ENCODE measurements at places on chromosomes 2 and 18. TPM values are rescaled to one million over a fixed set of nuclear protein-coding genes. Genes with fewer than 3 reads are reported as not detected.

DLX1 gene
- not detected for total RNA-seq

DIPK1C gene
- not detected for total RNA-seq

RESP18 gene
- total RNA-seq: not detected

GYPC gene
- 157 TPM for total RNA-seq

XIRP2 gene
- not detected for total RNA-seq

MATN3 gene
- total RNA-seq: not detected

- H3K4me3 ChIP-seq: no peak overlapping the region
- no peak overlapping the region for H3K27ac ChIP-seq
- no peaks in the 10 kb centered on the region for H3K27me3 ChIP-seq
- H3K4me1 ChIP-seq: peaks cover 4% of the 10 kb centered on the region
- no peaks in the 10 kb centered on the region for H3K36me3 ChIP-seq
Measured at GRCh38 chr2:234251326-234252271, 201.1 kb downstream of the SPP2 start.

DNA sequence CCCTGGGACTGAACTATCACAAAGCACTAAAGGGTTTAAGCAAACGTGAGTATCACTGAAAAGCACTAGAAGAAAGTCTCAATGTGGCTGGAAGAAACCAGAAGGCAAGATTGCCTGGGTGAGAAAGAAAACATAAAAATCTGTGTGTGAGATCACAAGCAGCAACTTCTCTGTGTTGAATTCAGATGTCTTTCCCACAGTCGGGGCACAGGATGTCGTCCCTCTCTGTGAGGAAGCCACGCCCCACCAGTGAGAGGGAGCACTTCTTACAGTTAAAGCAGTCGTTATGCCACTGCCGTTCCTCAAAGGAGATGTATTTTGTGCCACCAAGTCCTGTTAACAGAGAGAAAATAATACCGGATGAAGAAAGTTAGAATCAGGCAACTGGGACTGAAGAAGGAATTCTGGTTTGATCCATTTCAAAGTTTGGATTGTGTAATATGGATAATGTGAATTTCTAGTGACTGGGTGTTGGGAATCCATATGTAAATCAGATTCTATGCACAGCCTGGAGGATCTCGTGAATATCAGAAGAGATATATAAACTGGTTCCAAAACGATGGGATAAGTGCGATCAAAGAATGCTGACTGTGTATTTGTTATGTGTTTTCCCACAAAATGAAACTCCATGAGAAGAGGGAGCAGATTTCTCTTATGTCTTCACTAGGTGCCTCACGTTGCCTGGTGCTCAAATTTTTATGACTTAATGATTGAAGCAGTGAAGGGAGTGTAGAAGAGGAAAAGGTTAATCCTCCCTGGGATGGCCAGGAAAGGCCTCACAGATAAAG is 24.0 kb downstream of the C2orf49 start:
- peak overlapping the region; percentile 19 for H3K27ac ChIP-seq
- no peaks in the 10 kb centered on the region for H3K27me3 ChIP-seq
- DNase-seq: peak; percentile 35
- peaks cover 23% of the 10 kb centered on the region for H3K36me3 ChIP-seq
- H3K4me1 ChIP-seq: peaks cover 8% of the 10 kb centered on the region

DNA sequence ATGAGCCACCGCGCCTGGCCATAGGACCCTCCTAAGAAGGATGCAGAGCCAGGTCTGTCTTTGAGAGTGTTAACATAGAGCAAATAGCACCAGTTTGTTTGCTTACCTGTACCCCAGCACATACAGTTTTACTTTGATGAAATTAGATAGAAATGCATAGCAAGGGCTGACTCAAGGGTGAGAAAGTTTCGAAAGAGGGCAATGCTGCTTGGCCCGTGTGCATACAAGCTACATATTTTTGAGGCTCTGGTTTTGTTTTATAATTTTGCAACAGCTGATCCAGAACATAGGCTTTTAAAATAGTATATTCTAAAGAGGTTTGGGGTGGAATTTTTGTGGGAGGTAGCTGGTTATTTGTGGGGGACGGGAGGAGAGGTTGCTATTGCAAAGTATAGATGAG is 151.7 kb downstream of the MCFD2 start:
- peaks cover 6% of the 10 kb centered on the region for H3K36me3 ChIP-seq
- DNase-seq: no peak
- H3K27me3 ChIP-seq: no peaks in the 10 kb centered on the region

DNA sequence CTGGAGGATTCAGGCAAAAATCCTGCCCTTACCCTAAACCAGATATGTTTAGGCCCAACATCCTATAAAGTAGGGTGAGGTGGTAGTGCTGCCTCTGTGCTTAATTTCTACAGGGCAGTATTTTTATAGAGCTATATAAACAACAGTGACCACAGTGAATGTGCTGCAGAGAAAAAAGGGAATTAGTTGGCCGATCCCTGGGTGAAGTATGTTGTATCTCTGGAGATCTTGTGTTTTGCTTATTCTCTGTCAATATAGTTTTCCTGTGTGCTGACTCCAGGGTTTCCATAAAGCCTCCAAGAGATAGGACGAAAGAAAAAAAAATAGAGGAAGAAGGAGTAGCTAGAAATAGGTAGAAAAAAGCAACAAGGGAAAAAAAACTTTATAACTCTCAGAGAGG is 88.9 kb upstream of the THOC1 start:
- H3K36me3 ChIP-seq: no peaks in the 10 kb centered on the region
- H3K27ac ChIP-seq: no peak overlapping the region
- no peak for DNase-seq
- H3K27me3 ChIP-seq: no peaks in the 10 kb centered on the region
- H3K4me3 ChIP-seq: no peak overlapping the region

GRCh38 chr2:85209887-85210286 is 76.7 kb downstream of the TCF7L1 start:
- H3K27me3 ChIP-seq: peaks cover 18% of the 10 kb centered on the region
- H3K4me3 ChIP-seq: no peak overlapping the region
- no peak for DNase-seq
- H3K36me3 ChIP-seq: no peaks in the 10 kb centered on the region
- no peaks in the 10 kb centered on the region for H3K4me1 ChIP-seq

DNA sequence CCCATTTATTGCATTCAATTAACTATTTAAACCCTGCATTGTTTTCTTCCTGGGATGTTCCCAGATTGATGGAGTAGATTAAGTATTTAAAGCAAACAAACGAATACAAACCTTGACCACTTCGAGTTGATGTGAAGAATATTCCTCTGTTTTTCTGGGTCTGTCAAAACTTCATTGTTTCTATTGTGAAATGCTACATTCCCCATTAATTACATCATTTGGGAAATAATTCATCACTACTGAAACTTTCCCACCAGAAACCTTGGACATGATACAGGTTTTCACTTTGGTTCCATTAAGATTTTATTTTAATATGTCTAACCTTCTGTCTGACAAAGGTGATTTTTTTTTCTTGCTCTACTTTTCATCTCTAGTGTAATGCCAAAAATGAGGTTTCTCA is 365.1 kb upstream of the ETAA1 start:
- no peaks in the 10 kb centered on the region for H3K27me3 ChIP-seq
- no peak overlapping the region for H3K4me3 ChIP-seq
- H3K36me3 ChIP-seq: no peaks in the 10 kb centered on the region
- no peak overlapping the region for H3K27ac ChIP-seq
- DNase-seq: no peak

GRCh38 chr18:3703732-3704176 is 253.8 kb downstream of the TGIF1 start:
- DNase-seq: no peak
- no peaks in the 10 kb centered on the region for H3K4me1 ChIP-seq
- H3K4me3 ChIP-seq: no peak overlapping the region
- H3K27ac ChIP-seq: no peak overlapping the region

DNA sequence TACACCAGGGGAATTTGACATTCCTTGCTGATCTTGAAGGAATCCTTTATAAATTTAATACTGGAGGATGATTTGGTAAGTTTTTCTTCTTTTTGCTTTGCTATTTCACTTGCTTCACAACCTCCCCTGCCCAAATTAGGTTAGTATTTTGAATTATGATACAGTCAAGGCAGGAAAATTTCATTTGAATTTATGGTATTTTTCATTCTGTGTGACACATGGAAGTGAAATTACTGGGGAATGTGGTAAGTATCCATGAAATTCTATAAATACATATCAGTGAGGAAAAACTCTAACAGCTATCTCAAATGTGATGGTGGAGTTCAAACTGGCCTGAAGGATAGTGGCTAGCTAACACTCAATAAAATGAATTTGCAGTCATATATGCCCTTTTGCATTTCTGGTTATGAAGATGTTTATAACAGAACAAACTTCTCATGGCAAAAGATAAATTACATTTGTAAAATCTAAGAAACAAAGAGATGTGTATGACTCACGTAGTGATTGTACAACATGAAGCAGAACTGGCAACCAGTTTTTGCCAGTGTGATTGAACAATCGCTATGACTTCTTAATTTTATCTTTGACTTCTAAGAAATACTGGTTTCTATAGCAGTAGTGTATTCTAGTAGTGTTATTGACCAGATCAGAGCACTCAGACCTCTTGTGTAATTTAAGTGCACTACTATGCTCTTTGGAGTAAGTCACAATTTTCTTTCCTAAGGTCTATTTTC is 152.6 kb downstream of the IKZF2 start:
- H3K27ac ChIP-seq: no peak overlapping the region
- H3K27me3 ChIP-seq: no peaks in the 10 kb centered on the region
- no peaks in the 10 kb centered on the region for H3K4me1 ChIP-seq
- no peak for DNase-seq
- H3K36me3 ChIP-seq: no peaks in the 10 kb centered on the region

DNA sequence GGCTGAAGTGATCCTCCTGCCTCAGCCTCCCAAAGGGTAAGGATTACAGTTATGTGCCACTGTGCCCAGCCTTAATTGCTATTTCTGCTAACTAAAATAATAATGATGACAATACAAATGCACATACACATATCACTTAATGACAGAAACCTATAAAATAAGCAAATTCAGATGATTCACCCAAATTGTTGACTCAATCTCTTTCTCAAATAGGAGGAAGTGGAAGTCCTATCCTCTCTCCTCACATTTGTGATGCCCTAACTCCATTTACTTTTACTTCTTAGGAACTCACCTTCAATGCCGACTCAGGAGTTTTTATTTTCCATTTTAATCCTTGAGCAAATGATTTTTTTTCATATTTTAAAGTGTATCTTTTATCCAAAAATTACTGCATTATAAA is 24.5 kb upstream of the RAPH1 start:
- no peaks in the 10 kb centered on the region for H3K36me3 ChIP-seq
- no peak overlapping the region for H3K4me3 ChIP-seq
- H3K4me1 ChIP-seq: no peaks in the 10 kb centered on the region
- no peak overlapping the region for H3K27ac ChIP-seq
- no peak for DNase-seq

GRCh38 chr2:55460562-55460961 is 40.9 kb upstream of the CCDC88A start:
- H3K27ac ChIP-seq: no peak overlapping the region
- H3K27me3 ChIP-seq: no peaks in the 10 kb centered on the region

- peak; percentile 26 for DNase-seq
- no peaks in the 10 kb centered on the region for H3K4me1 ChIP-seq
- no peaks in the 10 kb centered on the region for H3K27me3 ChIP-seq
- no peak overlapping the region for H3K4me3 ChIP-seq
- H3K36me3 ChIP-seq: peaks cover 4% of the 10 kb centered on the region
Measured at GRCh38 chr2:216023055-216023648, 9.8 kb upstream of the MREG start.
